Activated T-helper 9 cell treated with anti-CD3 and anti-CD28 coated beads, Interleukin-2, amount 50 U/mL, for 16 hours (primary cell): ENCODE measurements at places on chromosomes 3 and 15.

GRCh38 chr15:45794304-45794703 lies 159.5 kb downstream of the SQOR start:
- no peak for DNase-seq

- DNase-seq, result no peak
Observed at GRCh38 chr15:31339558-31339895, 12.9 kb downstream of the KLF13 start.

DNA sequence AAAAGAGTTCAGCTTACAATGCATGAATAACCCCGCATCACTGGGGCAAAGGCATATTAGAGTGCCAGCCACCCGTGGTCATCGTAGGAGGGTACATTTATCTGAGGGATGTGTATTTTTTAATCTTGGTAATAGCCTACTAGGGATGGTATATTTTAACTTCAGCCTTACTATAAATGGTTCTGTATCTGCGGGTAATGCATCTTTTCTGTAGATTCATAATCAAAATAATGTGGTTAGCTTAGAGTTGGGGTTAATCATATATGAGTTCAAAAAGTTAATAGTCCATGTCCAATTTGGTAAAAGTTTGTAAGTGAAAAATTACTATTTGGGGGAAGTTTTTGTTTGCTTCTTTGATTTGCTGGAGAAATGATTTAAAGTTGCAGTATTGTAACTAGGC lies 263.7 kb upstream of the UBE2E1 start:
- no peak for DNase-seq

- DNase-seq, result no peak
Observed at GRCh38 chr3:87120881-87121280, 106.2 kb upstream of the CHMP2B start.
